ENCODE measurements at places on chromosomes 5 and 9.

- no peak for DNase-seq
These were observed 2.2 kb downstream of the ZSWIM6 start for GRCh38 chr5:61333954-61334867.

- DNase-seq: peak; percentile 95
These were observed 29.2 kb upstream of the SEMA4D start for GRCh38 chr9:89527084-89527483.

- no peak for DNase-seq
These were observed 124.5 kb downstream of the EDIL3 start for GRCh38 chr5:84260140-84260539.

DNA sequence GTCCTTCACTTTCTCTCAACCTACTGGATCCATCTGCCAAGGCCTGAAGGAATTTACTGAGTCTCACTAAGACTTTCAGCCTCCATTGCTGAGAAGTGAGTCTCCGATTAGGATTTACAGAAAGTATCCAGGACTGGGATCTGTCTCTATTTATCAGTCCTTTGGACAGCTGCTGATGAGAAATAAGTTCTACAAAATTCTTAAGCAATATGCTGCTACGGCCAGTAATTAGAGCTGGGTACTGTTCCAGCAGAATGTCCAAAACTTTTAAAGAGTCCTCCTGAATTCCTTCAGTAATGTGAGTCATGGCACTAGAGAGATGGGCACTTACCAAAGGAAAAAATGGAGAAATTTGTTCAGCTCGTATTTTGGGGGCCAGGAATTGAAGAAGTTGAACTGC lies 5.9 kb downstream of the TEX10 start:
- no peak for DNase-seq

DNA sequence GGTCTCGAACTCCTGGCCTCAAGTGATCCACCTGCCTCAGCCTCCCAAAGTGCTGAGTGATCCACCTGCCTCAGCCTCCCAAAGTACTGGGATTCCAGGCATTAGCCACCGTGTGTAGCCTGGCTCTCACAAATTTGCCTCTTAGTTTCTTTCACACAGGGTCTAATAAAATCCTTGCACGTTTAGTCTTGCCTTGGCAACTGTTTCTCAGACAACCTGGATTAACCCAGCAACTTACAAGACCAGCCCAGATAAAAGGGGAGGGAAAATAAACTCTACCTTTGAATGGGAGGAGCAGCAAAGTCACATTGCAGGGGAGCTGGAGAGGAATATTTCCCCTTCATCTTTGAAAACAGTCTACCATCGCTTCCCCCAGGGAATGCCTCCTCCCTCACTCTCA lies 29.3 kb upstream of the GNA14 start:
- no peak for DNase-seq

- no peak for DNase-seq
These were observed 34.5 kb upstream of the ORM1 start for GRCh38 chr9:114288193-114289091.

DNA sequence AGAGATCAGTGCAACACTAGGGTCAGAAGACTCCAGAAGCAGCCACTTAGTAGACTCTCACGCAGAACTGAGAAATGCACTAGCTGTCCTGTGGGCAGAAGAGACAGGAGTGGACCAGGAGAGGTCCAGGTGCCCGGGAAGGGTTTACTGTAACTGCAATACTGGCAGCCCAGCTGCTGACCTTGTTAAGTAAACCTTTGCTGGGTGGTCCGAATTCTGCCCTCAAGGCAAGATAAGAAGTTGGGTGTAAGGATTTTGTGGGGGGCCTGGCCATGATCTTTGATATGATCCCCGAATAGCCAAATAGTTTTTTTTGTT lies 91.3 kb downstream of the PDE6A start:
- no peak for DNase-seq
